ENCODE measurements at places on chromosomes 6 and 20. TPM values are rescaled to one million over a fixed set of nuclear protein-coding genes. Genes with fewer than 3 reads are reported as not detected.
A peak's percentile ranks its signal among the peaks of the same experiment; 100 is the strongest.

GRCh38 chr6:89313006-89313405 lies 2.1 kb downstream of the GABRR2 start:
- peak; percentile 47 for DNase-seq

- DNase-seq: no peak
These were observed 47.5 kb upstream of the NAA20 start for GRCh38 chr20:19969507-19970255.

GRCh38 chr6:3444276-3445088 lies 12.4 kb downstream of the SLC22A23 start:
- no peak for DNase-seq

SLC22A23 gene
- 25.9 TPM for polyA plus RNA-seq

TMEM74B gene
- 4.0 TPM for polyA plus RNA-seq

- no peak for DNase-seq
These were observed 84.5 kb downstream of the ANKEF1 start for GRCh38 chr20:10119336-10119735.

GRCh38 chr6:15106958-15107643 lies 138.8 kb upstream of the JARID2 start:
- DNase-seq: no peak

GRCh38 chr6:71106276-71106675 lies 149.4 kb upstream of the B3GAT2 start:
- peak; percentile 28 for DNase-seq

GRCh38 chr6:4687656-4687988 lies 88.6 kb upstream of the CDYL start:
- no peak for DNase-seq

GRCh38 chr6:31079656-31080261 lies 32.6 kb downstream of the C6orf15 start:
- DNase-seq: peak; percentile 77

DNA sequence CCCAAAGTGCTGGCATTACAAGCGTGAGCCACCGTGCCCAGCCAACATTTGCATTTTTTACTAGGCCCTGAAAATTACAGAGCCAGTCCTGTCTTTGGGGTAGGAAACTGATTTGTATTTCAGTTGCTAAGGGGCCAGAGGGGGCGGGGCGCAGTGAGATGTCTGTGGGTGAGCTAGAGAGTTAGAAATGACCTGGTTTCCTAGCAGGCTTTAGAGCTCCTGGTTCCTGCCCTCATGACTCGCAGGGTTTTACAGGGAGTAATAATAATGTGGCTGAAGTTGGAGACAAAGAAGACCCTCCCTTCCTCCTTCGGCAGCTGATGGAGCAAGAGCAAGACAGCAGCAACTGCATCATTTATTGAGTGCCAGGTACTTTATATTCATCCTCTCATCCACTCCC lies 131.5 kb downstream of the TFAP2C start:
- DNase-seq: no peak

- no peak for DNase-seq
These were observed 61.9 kb upstream of the KCNG1 start for GRCh38 chr20:51084593-51085377.

GRCh38 chr6:16982807-16983206 lies 119.0 kb upstream of the STMND1 start:
- peak; percentile 45 for DNase-seq

ENPP1 gene
- 0.36 TPM for polyA plus RNA-seq

GRCh38 chr6:87341899-87342298 lies 2.7 kb upstream of the C6orf163 start:
- no peak for DNase-seq

- DNase-seq: no peak
These were observed 11.6 kb downstream of the MAFB start for GRCh38 chr20:40677343-40677924.

GRCh38 chr6:83292900-83293843 lies 100.0 kb downstream of the RWDD2A start:
- no peak for DNase-seq

ZNF318 gene
- 15.3 TPM for polyA plus RNA-seq

- DNase-seq: peak; percentile 33
These were observed 324 bp upstream of the LAMP5 start for GRCh38 chr20:9514072-9514460.

GRCh38 chr6:135904666-135905065 lies 53.2 kb downstream of the PDE7B start:
- no peak for DNase-seq

KCNQ2 gene
- polyA plus RNA-seq: 100 TPM

FUT9 gene
- 0.85 TPM for polyA plus RNA-seq

DNA sequence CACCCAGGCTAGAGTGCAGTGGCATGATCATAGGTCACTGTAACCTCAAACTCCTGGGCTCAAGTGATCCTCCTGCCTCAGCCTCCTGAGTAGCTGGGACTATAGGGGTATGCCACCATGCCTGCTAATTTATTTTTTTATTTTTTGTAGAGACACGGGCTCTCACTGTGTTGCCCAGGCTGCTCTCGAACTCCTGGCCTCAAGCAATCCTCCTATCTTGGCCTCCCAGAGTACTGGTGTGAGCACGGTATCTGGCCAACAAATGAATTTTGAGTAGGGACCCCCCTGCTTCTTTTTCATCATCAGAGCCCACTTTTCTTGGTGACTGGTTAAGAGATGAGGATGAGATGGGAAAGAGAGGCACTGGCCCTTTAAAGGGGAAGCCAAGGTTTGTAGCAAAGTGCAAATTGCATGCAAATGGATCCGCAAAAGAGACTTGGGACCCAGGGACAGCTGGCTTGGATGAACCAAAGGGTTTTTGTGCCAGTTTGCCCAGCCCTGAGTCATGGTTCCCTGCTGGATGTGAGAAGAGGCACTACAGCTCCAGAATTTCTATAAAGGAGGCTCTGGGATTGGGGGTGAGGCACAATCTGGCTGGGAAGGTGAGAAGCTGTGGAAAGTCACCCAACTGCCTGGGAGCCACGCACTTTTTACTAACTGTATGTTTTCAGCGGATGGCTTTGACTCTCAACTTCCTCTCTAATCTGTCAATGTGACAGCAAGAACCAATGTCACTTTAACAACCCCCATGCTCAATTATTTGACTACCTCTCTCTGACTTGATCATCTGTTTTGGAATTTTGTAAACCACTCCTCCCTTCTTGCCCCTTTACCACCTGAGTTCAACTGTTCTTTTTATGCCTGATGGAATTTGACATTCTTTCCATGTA lies 58.7 kb upstream of the RNF24 start:
- DNase-seq: peak; percentile 89

- no peak for DNase-seq
These were observed 29.4 kb downstream of the THBS2 start for GRCh38 chr6:169224185-169224695.

DNA sequence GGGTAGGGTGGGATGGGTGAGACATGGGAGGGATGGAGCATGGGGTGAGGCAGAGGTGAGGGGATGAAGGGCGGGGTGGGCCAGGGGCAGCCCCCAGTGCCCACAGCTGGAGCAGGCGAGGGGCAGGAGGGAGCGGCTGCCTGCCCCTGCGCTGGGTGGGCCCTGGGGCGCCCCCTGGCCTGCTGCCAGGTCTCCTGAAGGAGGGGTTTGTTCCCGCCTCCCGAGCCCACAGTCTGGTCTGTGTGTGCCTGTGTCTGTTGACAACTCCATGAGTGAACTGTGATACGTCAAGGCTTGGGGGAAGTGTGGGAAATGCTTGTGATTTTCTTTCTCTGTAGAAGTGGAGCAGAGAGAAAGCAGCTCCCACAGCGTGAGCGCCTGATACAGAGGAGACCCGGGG lies 10.9 kb upstream of the MRGBP start:
- peak; percentile 65 for DNase-seq

ACSS1 gene
- polyA plus RNA-seq: 12.2 TPM

GRCh38 chr6:91482498-91482897 lies 895.6 kb upstream of the MAP3K7 start:
- no peak for DNase-seq

GRCh38 chr20:23374441-23374840 lies 12.5 kb downstream of the GZF1 start:
- no peak for DNase-seq

- no peak for DNase-seq
These were observed 147.1 kb downstream of the MTHFD1L start for GRCh38 chr6:151012321-151013294.

DEF6 gene
- 4.7 TPM for polyA plus RNA-seq

- DNase-seq: no peak
These were observed 337.6 kb upstream of the HSF2 start for GRCh38 chr6:122061855-122062254.

- DNase-seq: peak; percentile 67
These were observed 104.4 kb upstream of the SALL4 start for GRCh38 chr20:51906679-51907078.

VNN1 gene
- polyA plus RNA-seq: not detected

DNA sequence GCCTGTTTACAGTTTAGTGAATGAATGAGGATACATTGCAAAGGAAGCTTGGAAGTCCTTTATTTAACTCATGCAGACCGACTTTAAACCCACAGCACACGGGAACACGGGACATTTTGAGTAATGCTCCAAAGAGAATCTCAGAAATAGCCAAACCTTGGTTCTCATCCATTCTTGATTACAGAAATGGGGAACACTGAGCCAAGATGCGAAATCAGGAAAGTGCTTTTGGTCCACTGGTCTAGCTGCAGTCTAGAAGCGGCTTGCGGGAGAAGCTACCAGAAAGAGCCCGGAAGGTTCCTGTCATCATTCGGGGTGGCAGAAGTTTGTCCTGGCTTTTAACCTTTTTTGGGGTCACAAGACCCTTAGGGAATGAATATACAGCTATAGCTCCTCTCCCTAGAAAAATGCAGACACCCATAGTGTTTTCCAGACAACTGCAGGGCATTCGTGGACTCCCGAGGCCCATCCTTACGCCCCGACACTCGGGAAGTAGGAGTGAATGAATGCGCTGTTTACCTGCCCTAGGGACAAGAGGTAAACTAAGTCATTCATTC lies 475 bp upstream of the TMEM181 start:
- no peak for DNase-seq

- no peak for DNase-seq
These were observed 957 bp upstream of the VEGFA start for GRCh38 chr6:43768983-43769525.

CEP250 gene
- polyA plus RNA-seq: 49.7 TPM

DNA sequence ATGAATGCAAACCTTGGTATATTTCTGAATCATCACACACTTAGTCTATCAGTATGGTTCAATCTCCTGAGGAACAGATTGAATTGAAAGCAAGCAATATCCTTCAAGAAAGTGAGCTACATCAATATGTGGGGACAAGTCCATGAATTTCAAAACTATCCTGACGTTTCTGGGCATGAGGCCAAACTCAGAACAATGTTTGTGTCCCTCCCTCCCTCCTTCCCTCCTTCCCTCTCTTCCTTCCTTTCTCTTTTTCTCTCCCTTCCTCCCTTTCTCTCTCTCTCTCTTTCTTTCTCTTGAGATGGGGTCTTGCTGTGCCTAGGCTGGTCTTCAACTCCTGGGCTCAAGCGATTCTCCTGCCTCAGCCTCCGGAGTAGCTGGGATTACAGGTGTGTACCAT lies 27.9 kb upstream of the SYNCRIP start:
- DNase-seq: peak; percentile 11

ZC3H12D gene
- polyA plus RNA-seq: not detected

- DNase-seq: no peak
These were observed 630.3 kb upstream of the ARID1B start for GRCh38 chr6:156146891-156147290.

ISM1 gene
- polyA plus RNA-seq: 2.8 TPM

DNA sequence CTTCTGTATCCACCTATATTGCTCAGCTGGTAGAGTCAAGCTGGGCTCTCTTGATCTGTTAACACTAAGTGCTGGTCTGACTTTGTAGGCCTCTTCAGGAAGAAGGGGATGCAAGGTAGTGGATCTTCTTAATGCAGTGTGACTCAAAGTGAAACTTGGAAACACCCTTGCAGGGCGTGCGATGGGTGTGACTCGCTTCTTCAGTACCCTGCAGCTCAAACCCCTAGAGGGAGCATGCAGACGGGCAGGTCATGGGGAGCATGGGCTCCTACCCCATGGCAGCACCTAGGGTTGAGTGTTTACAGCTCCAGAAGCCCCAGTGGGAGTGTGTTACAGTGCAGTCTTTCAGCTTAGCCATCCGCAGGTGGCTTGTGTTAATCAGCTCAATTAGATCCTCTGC lies 757 bp upstream of the SAMD3 start:
- no peak for DNase-seq

TINAG gene
- not detected for polyA plus RNA-seq

DNA sequence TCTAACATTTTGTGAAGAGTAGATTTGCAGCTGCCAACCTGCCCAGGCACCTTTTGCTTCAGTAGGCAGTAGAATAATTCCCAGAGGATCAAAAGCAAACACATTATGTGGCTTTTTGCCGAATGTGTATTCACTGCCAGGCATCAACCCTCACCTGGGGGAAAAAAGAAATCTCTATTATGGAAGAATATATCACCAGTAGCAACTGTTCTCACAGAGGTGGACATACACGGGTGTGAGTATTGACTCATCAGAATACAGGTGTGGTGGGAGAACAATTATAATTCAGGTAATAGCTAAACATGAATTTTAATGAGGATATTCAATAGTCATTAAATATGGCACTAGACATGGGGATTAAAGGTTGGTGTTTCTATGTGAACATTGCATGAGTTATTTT lies 910.7 kb downstream of the TFAP2A start:
- no peak for DNase-seq

All from brain (organoid and tissue), 16 donors.